ENCODE measurements at places on chromosomes 12 and 14. TPM values are rescaled to one million over a fixed set of nuclear protein-coding genes. Genes with fewer than 3 reads are reported as not detected.

- no peak overlapping the region for H3K4me3 ChIP-seq
- no peak for DNase-seq
- H3K36me3 ChIP-seq, result no peaks in the 10 kb centered on the region
- H3K27me3 ChIP-seq, result no peaks in the 10 kb centered on the region
Observed at GRCh38 chr14:96224480-96225096, 19.9 kb downstream of the BDKRB2 start.

GRCh38 chr12:50249464-50250182, 33.7 kb downstream of the LIMA1 start:
- no peak for DNase-seq
- no peaks in the 10 kb centered on the region for H3K27me3 ChIP-seq
- no peaks in the 10 kb centered on the region for H3K4me1 ChIP-seq
- no peaks in the 10 kb centered on the region for H3K36me3 ChIP-seq

Gene DNAH10
- total RNA-seq, result 0.26 TPM

GRCh38 chr12:105469211-105469610, 138.7 kb downstream of the C12orf75 start:
- DNase-seq, result no peak
- H3K27me3 ChIP-seq, result no peaks in the 10 kb centered on the region
- no peak overlapping the region for H3K4me3 ChIP-seq
- peaks cover 11% of the 10 kb centered on the region for H3K4me1 ChIP-seq
- no peak overlapping the region for H3K27ac ChIP-seq

GRCh38 chr14:51478175-51478621, 173.5 kb upstream of the FRMD6 start:
- H3K4me1 ChIP-seq, result peaks cover 4% of the 10 kb centered on the region
- no peaks in the 10 kb centered on the region for H3K36me3 ChIP-seq
- H3K27me3 ChIP-seq, result no peaks in the 10 kb centered on the region
- no peak overlapping the region for H3K27ac ChIP-seq

Gene INSM2
- not detected for total RNA-seq

GRCh38 chr12:10115890-10116289, 14.1 kb downstream of the CLEC7A start:
- no peak overlapping the region for H3K27ac ChIP-seq
- DNase-seq, result no peak
- no peak overlapping the region for H3K4me3 ChIP-seq
- no peaks in the 10 kb centered on the region for H3K36me3 ChIP-seq
- no peaks in the 10 kb centered on the region for H3K27me3 ChIP-seq

DNA sequence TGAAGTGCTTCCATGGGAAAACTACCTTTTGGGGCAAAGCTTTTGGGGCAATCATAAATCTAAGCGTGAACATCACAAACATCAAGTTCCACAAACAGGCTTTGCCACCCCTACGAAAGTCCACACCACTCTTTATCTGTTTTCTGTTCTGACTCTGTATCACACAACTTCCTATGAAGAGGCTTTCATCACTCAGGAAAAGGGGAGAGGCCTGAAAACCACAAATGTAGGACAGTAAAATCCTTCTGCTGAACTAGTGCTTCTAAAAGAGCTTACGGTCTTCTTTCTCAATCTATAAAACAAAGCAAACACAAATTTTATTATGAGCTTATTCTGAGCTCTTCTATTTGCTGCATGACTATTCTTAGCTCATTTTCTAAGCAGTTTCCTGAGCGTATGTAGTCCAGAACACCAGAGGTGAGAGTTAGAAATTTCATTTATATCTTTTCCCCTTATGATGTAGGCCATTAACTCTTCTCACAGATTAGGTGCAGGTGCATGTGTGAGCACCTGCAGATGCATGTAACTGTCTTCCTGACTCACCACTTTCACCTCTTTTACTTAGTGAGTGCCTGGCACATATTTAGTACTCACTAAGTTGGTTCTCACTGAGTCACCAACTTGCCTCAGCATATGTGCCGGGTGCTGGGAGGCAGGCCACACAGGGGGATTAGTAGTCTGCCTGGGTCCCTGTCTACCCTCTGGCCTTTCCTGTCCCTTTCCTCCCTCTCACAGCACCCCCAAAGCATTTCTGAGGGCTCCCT, 32.9 kb upstream of the SYCP3 start:
- no peaks in the 10 kb centered on the region for H3K4me1 ChIP-seq
- no peak for DNase-seq
- H3K27me3 ChIP-seq, result no peaks in the 10 kb centered on the region
- H3K36me3 ChIP-seq, result no peaks in the 10 kb centered on the region

GRCh38 chr14:36467332-36467731, 52.7 kb downstream of the NKX2-1 start:
- no peak overlapping the region for H3K4me3 ChIP-seq
- no peaks in the 10 kb centered on the region for H3K4me1 ChIP-seq
- peaks cover 100% of the 10 kb centered on the region for H3K27me3 ChIP-seq
- no peak overlapping the region for H3K27ac ChIP-seq

DNA sequence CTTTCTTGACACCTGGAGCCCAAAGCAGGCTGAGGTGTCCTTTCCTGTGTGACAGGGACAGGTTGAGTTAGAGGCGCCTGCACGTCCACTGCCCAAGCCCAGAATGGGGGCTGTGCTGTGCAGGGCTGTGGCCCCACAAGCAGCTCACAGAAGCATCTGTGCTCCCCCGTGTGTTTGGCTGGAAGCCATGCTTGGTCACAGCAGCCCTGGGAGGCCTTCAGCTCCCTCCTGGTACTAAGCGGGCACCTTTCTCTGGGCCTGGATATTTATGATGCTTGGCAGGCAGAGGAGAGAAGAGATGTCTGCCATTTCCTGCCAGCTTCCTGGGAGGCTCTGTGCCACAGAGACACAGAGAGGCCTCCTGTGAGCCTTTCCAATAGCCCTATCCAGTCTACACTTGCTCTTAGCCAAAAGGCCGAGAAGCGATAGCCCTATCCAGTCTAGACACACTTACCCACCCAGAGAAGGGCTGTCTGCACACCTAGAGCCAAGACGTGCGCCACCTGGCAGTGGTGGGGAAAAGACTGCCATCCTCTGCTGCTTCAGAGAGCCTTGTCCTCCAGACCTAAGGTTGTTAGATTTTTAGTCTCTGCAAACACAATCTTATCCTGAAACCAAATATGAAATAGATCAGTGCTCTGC, 117.4 kb downstream of the GCH1 start:
- no peaks in the 10 kb centered on the region for H3K36me3 ChIP-seq
- no peaks in the 10 kb centered on the region for H3K27me3 ChIP-seq
- DNase-seq, result no peak
- no peak overlapping the region for H3K4me3 ChIP-seq
- H3K27ac ChIP-seq, result no peak overlapping the region
- peaks cover 8% of the 10 kb centered on the region for H3K4me1 ChIP-seq

DNA sequence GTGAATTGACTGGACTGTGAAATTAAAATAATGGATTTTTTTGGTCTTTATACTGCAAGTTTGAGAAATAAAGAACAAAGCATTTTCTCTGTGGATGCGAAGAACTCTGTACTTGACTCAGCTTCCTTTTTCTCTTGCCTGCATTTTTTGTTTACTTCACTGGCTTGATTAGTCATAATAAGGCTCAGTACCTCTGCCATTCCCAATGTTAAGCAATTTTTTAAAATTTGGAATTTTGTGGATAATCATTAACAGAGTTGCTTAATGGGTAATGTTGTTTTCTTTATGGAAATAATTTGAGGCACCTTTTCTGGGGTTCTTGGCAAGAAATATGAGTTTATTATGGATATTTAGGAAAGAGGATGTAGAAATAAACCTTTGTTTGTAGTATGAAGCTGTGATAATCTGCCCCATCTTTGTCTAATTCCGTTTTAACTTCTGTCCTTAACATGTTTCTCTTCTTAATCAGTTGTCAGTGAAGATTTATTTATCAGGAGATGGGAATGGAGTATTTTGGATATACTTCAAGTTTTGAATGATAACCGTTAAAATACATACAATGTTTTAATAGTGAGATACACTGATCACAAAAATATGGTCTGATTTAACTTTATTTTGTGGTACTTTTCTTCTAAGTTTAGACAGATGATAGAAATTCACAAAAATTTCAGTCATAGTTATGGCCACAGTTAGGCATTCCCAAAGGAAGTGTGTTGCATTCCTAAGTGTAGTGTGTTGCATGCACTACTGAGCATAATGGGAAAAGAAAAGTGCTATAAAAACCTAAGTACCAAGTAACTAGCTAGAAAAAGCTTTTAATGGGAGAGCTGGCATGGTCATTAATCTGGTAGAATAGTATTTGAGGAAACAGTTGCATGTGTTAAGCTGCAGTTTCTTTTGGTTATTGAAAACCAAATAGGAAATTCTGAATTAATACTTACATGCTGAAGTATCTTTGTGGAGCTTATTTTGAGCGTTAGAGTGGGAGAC, 27.7 kb downstream of the WNK1 start:
- no peaks in the 10 kb centered on the region for H3K27me3 ChIP-seq
- no peak overlapping the region for H3K27ac ChIP-seq
- no peaks in the 10 kb centered on the region for H3K36me3 ChIP-seq
- no peak for DNase-seq
- no peak overlapping the region for H3K4me3 ChIP-seq
